ENCODE measurements at places on chromosomes 2 and 18. TPM values are rescaled to one million over a fixed set of nuclear protein-coding genes. Genes with fewer than 3 reads are reported as not detected.
A peak's percentile ranks its signal among the peaks of the same experiment; 100 is the strongest.

Gene IKZF2
- 1.3 TPM for polyA plus RNA-seq

Gene LIMS4
- polyA plus RNA-seq: not detected

Gene TEX261
- polyA plus RNA-seq: 66.5 TPM

Gene PTCD3
- 33.8 TPM for polyA plus RNA-seq

GRCh38 chr18:2906704-2907549, 60.1 kb downstream of the EMILIN2 start:
- peak; percentile 22 for DNase-seq

DNA sequence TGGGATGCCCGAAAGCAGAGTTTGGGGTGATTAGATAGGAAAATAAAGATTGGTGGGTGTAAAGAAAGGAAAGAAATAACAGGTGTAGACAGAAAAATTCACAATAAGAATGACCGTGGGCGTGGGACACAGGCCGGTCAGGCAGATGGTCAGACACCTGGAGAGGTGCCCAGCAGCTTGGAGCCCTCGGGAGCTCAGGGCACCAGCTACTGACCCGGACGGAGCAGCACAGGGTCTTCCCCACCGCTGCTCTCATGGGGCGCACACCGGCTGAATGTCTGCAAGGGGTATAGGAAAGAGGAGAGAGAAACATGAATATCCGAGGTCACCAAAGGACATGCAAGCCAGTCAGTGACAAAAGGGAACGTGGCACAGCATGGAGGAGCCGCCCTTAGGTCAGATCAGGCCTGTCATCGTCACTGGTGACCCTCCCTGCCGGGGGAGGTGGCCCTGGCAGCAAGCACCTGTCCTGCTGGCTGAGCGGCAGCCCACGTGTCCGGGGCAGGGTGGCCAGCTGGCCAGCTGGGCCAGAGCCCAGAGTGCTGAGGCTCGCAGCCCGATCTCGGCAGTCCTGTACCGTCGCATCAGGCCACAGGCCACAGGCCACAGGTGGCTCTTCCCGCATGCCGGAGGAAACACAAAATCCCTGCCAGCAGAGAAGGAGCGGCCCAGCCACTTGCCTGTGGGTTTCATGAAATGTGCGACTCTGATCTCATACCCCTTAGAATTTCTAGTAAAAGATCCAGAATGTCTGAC, 112.0 kb upstream of the NDUFV2 start:
- DNase-seq: no peak

- DNase-seq: no peak
Observed at GRCh38 chr2:191693778-191694177, 15.8 kb downstream of the NABP1 start.

- no peak for DNase-seq
Observed at GRCh38 chr2:242085941-242086621, 216.6 kb downstream of the RTP5 start.

- DNase-seq: peak; percentile 72
Observed at GRCh38 chr2:209671020-209671680, 100.5 kb upstream of the UNC80 start.

- no peak for DNase-seq
Observed at GRCh38 chr18:2687390-2688001, 32.0 kb downstream of the SMCHD1 start.

DNA sequence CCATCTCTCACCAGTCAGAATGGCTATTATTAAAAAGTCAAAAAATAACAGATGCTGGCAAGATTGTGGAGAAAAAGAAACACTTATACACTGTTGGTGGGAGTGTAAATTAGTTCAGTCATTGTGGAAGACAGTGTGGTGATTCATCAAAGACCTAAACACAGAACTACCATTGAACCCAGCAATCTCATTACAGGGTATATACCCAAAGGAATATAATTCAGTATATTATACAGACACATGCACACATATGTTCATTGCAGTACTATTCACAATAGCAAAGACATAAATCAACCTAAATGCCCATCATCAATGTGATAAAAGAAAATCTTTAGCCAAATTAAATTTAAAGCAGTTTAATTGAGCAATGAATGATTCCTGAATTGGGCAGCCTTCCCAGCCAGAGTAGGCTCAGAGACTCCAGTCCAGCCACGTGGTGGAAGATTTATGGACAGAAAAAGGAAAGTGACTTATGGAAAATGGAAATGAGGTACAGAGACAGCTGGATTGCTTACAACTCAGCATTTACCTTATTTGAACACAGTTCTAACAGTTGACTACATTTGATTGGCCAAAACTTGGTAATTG, 377.1 kb upstream of the SLC39A10 start:
- DNase-seq: no peak

- DNase-seq: no peak
Observed at GRCh38 chr2:2243666-2244065, 87.4 kb downstream of the MYT1L start.

GRCh38 chr2:10303181-10303693, 533 bp downstream of the HPCAL1 start:
- DNase-seq: no peak

DNA sequence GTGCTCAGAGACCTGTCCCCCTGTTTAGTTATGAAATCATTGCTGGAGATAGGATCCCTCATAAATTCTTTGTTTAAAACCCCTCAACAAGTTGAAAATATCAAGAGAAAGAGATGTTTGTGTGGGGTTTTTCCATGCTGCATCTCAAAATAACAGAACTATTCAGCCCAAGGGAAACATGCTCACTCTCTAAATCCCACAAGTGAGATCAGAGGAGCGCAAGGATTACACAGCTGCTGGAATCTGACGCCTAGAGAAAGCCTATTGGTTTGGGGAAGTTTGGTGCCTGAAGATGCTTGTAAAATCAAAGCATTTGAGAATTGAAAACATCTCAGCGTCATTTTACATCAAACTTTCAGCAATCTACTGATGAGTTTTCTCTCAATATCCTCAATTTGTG, 7.9 kb downstream of the FSHR start:
- DNase-seq: no peak

GRCh38 chr2:44916291-44916690, 25.2 kb upstream of the SIX3 start:
- DNase-seq: no peak

DNA sequence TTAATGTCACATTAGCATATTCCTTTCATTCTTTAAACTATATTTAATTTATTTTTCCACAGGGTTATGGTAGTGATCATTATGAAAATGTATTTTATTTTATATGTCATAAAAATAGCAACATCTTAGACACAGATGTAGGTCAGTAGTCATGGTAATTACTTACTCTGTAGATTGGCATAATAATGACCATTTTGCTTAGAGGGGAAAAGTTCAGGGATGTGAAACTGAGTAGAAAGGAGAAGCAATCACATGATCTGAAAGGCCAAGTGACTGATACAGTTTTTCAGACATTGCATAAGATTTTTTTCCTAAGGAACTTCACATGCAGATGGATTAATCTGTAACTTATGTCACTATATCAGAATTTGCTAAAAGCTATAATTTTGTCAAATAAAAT, 286.9 kb downstream of the CTNNA2 start:
- DNase-seq: no peak
